Stimulated activated CD4-positive, alpha-beta T cell treated with anti-CD3 and anti-CD28 coated beads, Interleukin-1b, Interleukin-23, amount 100 ng/mL, for 48 hours (primary cell): ENCODE measurements at places on chromosomes 7 and 10.

DNA sequence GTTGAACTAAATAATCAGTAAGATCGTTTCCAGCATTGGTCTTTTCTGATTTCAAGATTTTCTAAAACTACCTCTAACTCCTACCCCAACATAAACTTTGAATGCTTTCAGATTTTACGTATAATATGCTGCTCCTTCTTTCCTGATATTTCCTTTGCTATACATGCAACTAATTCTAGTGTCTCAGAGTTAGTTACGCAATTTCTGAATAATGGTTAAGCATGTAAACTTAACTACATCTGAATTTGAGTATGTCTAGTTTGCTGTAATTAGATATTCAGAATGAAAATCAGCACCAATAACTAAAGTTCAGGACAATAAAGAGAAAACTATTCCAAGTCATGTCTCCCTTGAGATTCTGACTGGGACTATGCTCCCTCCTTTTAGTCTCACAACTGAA, 71.0 kb downstream of the SEMA3C start:
- no peak for DNase-seq

DNA sequence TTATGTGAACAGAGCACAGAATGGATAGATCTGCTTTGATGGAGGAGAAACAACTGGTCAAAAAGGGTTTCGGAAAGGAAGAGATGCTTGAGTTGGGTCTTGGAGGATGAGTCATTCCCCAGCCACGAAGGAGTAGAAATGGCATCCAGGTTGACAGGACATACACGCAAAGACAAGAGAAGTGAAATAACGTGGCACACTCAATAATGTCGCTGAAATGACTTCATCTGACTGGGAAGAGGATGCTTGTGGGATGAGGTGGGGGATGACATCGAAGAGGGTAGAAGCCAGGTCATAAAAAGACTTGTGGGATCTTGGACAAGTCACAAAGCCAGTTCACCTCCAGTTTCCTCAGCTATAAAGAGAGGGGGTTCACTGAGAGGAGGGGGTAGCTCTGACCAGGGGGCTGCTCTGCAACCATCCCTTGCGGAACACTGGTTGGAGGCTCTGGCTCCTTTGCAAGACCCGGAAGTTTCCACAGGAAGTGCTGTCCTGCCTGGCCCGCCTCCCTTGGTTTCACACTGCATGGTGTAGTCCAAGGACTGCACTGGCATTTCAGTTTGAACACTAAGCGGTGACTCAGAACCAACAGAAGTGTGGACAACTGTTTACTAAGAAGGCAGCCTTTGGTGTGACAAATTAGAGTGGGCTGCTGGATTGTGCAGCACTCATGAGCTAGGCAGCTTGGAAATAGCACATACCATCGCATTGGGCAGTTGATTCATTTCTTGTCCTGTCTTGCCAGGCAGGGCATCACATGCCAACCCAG, 189.9 kb upstream of the ADO start:
- DNase-seq, result peak; percentile 45

DNA sequence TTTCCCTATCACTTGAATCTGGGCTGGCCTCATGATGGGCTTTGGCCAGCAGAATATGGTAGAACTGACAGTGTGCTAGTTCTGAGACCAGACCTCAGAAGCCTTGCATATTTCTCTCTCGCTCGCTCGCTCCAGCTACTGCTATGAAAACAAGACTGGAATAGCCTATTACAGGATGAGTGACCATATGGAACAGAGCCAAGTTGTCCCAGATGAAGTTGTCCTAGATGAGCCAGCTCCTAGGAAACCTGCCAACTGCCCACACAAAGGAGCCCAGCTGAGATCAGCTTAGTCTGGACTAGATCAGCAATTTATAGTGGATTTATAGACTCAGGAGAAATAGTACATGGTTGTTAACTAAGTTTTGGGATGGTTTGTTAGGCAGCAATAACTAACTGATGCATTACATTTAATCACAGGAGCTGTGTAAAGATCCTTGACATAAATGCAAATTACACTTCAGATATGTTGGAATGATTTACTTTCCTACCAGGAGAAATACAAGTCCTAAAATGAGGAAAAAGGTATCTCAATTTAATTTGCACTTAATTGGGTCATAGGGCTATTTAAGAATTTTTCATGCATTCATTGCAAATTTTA, 6.8 kb upstream of the HECW1 start:
- DNase-seq, result no peak

DNA sequence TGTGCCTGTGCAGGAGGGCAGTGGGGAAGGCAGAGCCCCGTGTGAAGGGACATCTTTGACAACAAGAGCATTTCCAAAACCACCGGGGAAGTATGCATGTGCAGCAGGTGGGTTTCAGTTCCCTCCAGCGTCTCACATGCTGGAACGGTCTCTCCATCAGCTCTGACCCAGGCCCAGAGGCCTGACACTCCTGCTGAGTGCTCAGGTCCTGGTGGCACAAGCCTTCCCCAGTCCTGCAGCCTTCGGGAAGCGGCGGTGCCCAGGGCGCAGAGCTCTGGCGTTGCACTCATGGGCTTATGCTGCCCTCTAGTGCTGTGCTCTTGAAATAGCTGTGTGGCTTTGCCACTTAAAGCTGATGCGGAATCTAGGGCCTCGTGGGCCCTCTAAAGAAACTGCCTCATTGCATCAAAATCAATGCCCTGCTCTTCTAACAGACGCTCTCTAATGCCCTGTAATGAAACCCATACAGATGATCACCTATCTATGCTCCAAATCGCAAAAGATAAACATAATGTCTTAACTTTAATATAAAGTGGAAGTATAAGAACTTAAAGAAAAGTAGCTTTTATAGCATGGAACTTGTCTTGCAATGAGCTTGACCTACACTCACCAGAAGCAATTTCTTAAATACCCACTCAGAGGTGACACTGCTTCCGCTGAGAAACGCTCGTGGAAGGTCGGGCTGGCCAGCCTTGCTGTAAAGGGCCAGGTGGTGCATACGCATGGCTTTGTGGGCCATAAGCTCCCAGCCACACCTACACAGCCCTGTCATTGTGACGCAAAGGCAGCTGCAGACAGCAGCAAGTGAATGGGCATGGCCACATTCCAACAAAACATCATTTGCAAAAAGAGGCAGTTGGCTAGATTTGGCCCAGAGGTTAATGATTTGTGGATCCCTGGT, 38.6 kb downstream of the CLRN3 start:
- peak; percentile 28 for DNase-seq

- DNase-seq, result no peak
Observed at GRCh38 chr7:30321089-30321881, 36.9 kb downstream of the ZNRF2 start.

GRCh38 chr10:50027195-50027594, 39.0 kb downstream of the AGAP6 start:
- DNase-seq, result no peak

- no peak for DNase-seq
Observed at GRCh38 chr10:61286686-61287085, 166.5 kb downstream of the TMEM26 start.

- DNase-seq, result peak; percentile 90
Observed at GRCh38 chr7:51123322-51124019, 193.1 kb downstream of the COBL start.

- no peak for DNase-seq
Observed at GRCh38 chr10:101968940-101969321, 87.0 kb downstream of the ARMH3 start.

DNA sequence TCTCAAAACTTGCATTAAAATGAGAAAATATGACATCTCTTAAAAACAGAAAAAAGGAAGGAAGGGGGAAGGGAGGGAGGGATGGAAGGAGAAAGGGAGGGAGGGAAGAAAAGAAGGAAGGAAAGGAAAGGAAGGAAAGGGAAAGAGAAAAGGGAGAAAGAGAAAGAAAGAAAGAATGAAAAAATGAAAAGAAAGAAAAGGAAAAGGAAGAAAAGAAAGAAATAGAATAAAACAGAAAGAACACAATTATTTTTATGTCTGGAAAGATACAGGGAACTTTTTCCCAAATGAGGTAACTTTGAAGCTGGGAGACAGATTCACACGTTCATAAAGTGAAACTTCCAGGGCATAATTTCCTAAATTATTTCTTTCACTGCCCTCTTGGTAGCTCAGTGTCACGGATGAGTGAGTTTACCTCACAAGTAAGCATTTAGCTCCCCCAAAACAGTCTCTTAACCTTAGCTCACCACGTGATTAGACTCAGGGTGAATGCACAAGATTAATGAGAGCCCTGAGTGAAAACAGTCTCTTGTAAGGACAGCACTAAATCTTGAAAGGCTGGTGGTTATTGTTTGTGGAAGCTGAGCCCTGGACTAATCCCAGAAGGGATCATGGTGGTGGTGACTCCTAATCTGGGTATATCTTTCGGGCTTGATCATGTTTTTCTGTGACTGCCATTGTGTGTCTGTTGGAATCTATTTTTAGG, 74.1 kb upstream of the HDAC9 start:
- DNase-seq, result no peak

GRCh38 chr10:98316170-98316569, 48.2 kb upstream of the LOXL4 start:
- DNase-seq, result no peak

DNA sequence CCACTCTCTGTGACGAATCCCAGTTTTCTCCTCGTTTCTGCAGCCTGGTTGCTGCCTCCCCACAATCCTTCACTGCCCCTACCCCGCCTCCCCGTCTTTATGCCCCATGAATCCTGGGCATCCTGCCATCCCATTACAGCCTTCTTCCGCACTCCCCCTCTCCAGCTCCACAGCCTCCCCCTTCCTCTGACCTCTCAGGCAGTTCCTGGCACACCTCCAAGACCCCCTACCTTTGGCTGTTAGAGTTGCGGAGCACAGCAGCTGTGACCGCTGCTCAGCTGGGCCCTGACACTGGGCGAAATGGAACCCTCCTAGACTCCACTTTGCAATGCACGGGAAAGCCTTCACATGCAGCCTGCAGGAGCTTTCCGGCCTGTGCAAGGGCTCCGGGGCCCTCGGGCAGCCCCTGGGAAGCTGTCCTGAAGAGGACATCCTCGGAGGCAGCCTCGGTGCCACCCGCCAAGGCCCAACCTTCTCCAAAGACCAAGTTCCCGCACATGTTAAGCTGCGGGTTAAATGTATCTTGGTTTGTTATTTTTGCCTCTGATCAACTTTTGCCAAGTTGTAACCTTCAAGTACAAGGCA, 400.7 kb upstream of the MKI67 start:
- no peak for DNase-seq

GRCh38 chr10:103627893-103628292, 134.4 kb downstream of the NEURL1 start:
- no peak for DNase-seq

DNA sequence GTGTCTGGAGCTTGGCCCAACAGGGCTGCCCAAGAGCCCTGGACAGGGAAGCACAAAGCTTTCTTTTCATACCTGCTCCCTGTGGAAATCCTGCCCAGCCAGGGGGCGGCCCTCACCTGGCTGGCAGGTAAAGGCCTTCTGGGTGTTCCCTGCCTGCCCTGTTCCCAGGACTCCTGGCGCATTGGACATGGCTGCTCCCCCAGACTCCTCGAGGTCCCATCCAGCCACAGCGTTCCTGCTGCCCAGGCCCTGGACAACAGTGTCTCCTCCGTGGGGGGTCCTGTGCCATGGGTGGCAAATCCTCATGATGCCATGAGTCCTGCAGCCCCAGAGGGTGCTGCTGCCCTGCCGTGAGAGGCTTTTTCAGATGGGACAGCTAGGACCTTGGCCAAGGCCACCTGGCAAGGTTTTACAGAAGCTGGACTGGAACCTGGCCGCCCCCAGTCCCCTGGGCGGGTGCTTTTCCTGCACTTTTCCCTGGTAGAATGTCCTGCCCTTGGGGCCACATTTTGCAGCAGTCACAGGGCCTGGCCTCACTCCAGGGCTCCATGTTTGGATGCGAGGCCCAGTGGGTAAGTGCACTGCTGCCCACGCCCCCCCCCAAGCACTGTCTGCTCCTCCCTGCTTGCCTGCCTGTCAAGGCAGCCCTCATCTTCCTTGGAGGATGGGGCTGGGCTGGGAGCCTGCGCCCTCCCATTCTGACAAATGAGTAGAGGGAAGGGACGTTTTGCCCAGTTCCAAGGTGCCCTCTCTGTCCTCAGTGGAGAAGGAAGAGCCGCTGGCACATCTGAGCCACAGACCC, 60.7 kb downstream of the LHPP start:
- DNase-seq, result no peak

DNA sequence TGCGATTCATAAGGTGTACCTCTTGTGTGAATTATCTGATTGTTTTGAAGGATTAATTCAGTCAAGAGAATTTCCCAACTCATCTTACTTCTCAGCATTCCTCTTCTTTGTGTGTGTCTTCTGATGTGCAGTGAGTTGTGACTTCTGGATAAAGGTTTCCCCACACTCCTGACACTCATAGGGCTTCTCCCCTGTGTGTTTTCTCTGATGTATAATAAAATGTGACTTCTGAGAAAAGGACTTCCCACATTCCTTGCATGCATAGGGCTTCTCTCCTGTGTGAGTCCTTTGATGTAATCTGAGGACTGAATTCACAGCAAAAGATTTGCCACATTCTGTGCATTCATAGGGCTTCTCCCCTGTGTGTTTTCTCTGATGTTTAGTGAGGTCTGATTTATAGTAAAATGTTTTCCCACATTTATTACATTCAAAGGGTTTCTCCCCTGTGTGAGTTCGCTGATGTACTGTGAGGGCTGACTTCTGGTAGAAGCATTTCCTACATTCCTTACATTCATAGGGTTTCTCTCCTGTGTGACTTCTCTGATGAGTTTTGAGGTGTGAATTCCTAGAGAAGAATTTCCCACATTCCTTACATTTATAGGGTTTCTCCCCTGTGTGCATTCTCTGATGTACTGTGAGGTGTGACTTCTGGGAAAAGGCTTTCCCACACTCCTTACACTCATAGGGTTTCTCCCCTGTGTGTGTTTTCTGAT, 24.2 kb downstream of the ZNF25 start:
- no peak for DNase-seq

DNA sequence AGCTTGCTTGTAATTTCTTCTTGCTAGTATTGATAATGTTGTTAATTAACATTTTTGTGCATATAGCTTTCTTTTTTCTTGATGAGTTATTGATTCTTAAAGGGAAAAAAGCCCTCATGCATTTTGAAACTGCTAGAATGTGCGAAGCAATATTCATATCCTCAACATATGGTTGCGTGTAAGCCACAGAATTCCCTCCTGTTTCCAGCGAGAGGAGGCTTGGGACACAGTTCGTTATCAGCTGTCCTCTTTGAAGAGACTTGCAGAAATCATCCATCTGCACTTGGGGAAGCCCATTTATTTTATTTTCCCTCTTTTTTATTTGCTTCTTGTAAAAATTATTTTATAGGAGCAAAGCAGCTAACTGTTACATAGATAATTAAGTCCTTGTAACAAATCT, 398.0 kb downstream of the ADRA2A start:
- DNase-seq, result no peak

GRCh38 chr10:4947635-4948596, 15.3 kb upstream of the AKR1C1 start:
- no peak for DNase-seq

DNA sequence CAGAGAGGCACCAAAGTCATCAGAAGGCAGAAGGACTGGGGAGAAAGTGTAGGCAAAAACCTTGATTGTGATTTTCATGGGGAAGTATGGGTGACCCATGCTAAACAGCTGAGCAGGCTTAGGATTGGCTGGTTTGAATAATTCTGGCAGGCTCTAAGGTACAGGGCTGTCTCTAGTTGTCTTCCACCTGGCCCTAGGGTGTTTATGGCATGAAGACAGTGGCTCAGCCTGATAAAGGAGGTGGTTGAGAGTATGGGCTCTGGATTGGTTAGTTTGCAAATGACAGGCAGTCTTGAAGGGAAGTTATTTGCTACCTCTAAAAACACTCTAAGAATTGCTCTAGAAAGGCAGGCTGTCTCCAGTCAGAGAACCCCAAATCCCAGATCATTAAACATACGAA, 100.3 kb downstream of the STRA8 start:
- no peak for DNase-seq
